Renal pelvis (tissue), 12 donors: ENCODE measurements at places on chromosomes 6 and 20. TPM values are rescaled to one million over a fixed set of nuclear protein-coding genes. Genes with fewer than 3 reads are reported as not detected.

Gene SAPCD1
- polyA plus RNA-seq, result 10.7 TPM

Gene NCOA7
- 31.4 TPM for polyA plus RNA-seq

Gene RTEL1
- 23.8 TPM for polyA plus RNA-seq

Gene IDH3B
- 141 TPM for polyA plus RNA-seq

Gene L3MBTL3
- 17.3 TPM for polyA plus RNA-seq

Gene ULBP1
- polyA plus RNA-seq, result 2.1 TPM

Gene DEFB115
- polyA plus RNA-seq, result not detected

Gene ZNF334
- 24.1 TPM for polyA plus RNA-seq

Gene GPX5
- not detected for polyA plus RNA-seq

Gene LGSN
- 1.6 TPM for polyA plus RNA-seq

Gene RAMACL
- 0.09 TPM for polyA plus RNA-seq
